ENCODE measurements at places on chromosomes 4 and X. TPM values are rescaled to one million over a fixed set of nuclear protein-coding genes. Genes with fewer than 3 reads are reported as not detected.

The STS gene
- 2.2 TPM for total RNA-seq

The GDPD2 gene
- not detected for total RNA-seq

The ARHGAP36 gene
- total RNA-seq: not detected

The KLKB1 gene
- total RNA-seq: not detected

The STPG2 gene
- not detected for total RNA-seq

The STBD1 gene
- total RNA-seq: 7.8 TPM

The MAMLD1 gene
- 1.5 TPM for total RNA-seq

The LONRF3 gene
- total RNA-seq: 2.8 TPM

The P2RY4 gene
- not detected for total RNA-seq

GRCh38 chrX:113548308-113549015 is 707.8 kb upstream of the AMOT start:
- no peak for DNase-seq

- DNase-seq: no peak
These were observed 54.4 kb downstream of the ADD1 start for GRCh38 chr4:2898001-2898400.

DNA sequence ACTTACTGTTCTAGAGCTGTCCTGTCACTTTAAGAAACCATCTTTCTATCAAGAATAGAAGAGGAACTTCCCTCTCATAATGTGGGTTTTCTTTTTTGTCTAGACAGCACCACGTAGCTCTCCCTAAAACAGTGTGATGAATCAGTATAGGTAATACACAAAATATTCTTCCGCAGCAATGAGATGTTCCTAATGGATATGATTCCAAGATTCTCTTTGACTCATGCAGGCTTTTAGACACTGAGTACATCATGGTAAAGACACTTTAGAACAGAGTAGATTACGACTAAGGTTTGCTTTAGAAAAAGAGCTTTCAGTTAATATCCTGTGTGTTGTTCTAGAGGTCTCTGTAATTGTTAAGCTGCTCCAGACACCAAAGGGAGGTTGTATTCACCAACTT is 69.8 kb downstream of the PTTG2 start:
- no peak for DNase-seq

DNA sequence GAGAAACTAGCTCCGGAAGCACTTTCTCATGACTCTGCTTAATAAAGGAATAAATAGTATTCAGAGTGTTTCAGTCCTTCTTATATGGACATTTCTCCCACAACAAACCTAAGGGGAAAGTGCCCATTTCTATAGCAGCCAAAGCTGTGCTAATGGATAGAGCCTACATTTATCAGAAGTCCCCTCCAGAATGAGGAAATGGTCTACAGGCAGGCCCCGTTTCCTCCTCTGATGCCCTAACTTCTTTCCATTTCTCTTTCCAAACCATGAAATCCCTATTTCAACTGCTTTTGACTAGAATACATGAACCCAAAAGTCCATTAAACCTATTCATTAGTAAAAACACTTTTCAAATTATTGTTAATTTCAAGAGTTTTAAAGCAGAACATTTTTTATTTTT is 4.5 kb downstream of the ACSL1 start:
- DNase-seq: no peak

DNA sequence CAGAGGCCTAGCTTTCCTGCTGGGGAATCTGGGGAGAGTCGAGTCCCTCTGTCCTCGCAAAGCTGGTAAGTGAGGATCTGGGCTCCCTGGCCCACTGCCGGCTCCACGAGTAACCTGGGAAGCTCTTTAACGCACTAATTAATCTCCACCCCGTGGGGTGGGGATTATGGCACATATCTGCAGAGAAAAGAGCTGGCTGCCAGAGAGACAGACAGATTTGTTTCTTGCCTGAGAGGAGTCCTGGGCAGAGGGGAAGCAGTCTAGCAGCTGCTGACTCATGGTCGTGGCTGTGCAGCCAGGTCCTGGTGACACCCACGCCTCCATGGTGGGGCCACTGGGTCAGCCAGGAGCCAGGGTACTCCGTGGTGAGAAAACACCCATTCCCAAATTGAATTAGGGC is 14.0 kb downstream of the SORCS2 start:
- peak; percentile 13 for DNase-seq

DNA sequence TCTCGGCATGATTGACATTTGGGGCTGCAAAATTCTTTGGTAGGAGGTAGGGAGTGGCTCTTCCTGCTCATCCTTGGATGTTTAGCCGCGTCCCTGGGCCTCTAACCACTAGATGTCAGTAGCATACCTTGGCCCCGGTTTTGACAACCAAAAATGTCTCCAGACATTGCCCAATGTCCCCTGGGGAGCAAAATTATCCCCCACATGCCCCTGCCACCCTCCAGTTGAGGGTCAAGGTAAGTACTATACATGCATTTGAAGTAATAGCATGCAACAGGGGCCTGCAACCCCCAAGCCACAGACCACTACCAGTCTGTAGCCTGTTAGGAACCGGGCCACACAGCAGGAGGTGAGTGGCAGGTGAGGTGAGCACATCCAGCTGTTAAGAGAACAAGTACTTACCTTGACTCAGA is 17.6 kb upstream of the KIAA1210 start:
- no peak for DNase-seq

- no peak for DNase-seq
These were observed 1.4 kb upstream of the CT47C1 start for GRCh38 chrX:119071381-119071780.

GRCh38 chr4:47686294-47686872 is 151.5 kb downstream of the CORIN start:
- DNase-seq: no peak

GRCh38 chr4:66433706-66434105 is 763.4 kb upstream of the EPHA5 start:
- DNase-seq: no peak

DNA sequence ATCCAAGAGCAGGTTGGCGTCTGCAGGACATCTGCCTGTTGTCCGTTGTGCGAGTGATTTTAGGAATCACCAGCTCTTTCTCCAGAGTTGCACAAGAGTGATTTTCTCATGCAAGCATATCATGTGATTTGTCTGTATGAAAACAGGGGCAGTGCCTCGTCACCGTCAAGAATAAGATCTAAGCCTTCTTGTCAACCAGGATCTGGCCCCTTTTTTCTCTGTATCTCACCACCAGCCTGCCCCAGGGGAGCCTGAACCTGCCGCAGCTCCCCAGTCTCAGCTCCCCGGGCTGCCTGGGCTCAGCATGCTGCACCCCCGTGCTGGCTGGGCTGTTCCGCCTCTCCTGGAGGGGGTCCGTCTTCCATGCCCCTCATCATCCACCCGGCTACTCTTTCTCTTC is 90.5 kb downstream of the STOX2 start:
- DNase-seq: no peak

- DNase-seq: no peak
These were observed at the start of gene THOC2 for GRCh38 chrX:123732670-123733363. Gene THOC2 (minus strand): TSS chrX:123733052. CDS start chrX:123733022, 30 bp downstream.

GRCh38 chrX:150543230-150544155 is 24.9 kb upstream of the MTM1 start:
- DNase-seq: no peak

GRCh38 chr4:25441519-25442117 is 64.6 kb downstream of the ANAPC4 start:
- DNase-seq: peak; percentile 31

DNA sequence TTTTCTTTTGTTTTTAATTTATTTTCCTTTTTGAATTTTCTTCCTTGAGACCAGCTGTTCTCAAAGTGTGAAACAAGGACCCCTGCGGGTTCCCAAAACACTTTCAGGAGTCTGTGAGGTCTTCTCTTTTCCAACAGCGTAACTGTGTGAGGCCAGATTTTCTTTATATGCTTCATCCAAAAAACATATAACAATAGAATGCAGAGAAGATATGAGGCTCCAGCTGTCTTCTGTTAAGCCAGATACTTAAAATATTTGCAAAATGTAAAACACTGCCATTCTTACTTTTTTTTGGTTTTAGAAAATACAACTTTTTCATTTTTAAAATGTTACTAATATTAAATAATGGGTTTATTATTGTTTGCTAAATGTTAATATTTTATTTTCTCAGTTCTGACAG is 27.8 kb downstream of the USP38 start:
- no peak for DNase-seq

GRCh38 chr4:13601048-13601447 is 26.5 kb downstream of the BOD1L1 start:
- no peak for DNase-seq

DNA sequence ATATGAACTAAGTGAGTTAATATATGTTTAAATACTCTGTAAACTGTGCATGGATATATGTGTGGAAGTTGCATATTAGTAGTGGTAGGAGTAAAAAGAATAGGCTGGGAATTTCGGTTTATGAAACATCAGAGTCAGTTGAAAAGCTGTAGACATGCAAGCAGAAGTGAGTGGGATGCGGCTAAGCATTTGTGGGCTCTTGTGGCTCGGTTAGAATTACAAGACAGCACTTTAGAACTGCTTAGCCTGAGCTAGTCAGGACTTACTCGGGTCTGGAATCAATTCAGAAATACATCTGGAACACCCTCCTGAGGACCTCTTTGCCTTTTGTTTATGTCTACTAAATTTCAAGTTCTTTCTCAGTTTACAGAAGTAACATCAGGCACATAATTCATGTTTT is 93.6 kb downstream of the AFF2 start:
- DNase-seq: no peak

DNA sequence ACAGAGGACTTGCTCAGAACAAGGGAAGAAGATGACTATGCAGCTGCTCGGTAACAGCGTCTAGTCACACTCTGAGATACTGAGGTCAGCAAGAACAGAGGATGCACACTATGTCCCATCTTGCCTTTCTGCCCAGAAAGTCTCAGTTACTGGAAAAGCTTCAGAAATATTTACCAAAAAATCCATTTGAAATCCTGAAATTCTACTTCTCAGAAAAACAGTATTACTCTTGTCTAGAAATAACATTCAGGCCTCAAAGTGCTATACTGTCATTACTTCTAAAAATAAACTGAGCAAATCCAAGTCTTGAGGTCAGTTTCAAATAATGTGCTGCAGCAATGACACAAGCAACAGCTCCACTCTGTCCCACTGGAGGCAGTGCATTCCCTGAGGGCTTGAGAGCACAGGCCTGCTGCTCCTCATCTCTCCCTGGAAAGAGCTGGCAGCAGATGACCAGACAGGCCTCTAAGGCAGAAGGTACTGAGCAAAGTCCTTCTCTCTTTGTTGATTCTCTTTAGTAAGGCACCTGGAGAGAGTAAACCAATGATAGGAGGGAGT is 76.9 kb downstream of the CAMK2D start:
- DNase-seq: no peak

DNA sequence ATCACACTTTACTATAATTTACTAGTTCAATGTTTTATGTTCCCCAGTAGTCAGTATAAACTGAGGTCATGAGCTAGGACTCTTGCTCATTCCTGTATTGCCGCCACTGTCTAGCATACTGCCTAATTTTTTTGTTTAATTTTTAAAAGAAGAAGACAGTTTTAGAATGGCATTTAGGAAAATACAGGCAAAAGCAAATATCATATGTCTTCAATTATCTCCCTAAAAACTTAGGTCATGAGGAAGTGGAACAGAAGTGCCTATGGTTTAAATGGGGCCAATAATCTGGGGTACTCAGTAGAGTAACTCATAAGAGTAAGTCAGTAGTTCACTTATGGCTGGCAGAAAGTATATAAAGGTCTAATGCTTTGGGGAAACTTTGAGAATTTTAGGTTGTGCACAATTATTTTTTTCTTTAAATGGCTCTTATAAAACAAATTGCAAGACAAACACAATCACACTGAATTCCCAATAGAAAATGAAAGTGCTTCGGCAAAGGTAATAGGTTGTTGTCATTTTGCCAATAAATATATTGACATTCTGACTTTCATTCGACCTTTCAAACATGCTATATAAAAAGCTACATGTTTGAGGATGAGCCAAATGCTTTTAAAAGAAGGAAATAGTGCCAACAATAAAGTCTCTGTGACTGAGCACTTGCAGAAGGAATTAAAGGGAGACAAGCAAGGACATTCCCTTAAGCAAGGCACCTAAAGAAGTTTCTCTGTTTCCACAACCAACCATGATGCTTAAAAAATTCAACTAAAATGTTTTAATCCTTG is 390.1 kb downstream of the PDGFC start:
- DNase-seq: no peak

GRCh38 chr4:73612032-73612431 is 8.2 kb downstream of the RASSF6 start:
- DNase-seq: no peak

DNA sequence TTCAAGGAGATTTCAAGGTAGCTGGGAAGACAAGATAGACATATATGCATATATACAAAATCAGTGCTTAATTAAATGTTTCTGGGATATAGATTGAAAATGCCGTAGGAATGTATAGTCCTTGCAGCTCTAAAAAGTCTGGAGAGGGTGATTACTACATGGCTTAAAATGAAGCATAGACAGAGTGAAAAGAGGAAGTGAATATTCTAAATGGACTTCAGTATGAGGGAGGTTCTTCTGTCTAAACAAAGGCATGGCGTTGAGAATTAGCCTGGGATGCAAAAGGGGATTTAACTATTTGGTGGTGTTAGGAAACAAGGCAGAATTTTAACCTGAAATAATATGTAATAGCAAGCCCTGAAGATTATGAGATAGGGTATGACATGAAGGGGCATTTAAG is 141.5 kb upstream of the FRMPD4 start:
- no peak for DNase-seq

- peak; percentile 76 for DNase-seq
These were observed 64.7 kb downstream of the DHX15 start for GRCh38 chr4:24519649-24520048.

GRCh38 chr4:1048773-1049590 is 37.6 kb downstream of the FGFRL1 start:
- no peak for DNase-seq

DNA sequence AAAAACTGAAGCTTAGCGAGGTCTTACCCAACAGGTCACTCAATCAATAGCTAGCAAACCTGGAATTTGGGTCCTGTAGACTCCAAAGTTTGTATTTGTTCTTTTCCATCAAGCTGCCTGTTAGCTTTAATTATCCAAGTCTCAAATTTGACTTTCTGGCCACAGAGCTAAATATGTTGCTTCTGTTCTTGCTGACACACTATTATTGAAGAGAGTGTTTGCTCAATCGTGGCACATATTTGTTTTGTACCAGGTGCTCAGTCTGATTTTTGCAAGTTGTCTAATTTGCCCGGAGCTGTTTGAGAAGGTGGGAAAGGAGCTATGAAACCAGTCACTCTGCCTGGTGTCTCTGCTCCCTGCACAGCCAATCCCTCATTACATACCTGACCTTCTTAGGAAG is 41.7 kb upstream of the FRMD7 start:
- no peak for DNase-seq

DNA sequence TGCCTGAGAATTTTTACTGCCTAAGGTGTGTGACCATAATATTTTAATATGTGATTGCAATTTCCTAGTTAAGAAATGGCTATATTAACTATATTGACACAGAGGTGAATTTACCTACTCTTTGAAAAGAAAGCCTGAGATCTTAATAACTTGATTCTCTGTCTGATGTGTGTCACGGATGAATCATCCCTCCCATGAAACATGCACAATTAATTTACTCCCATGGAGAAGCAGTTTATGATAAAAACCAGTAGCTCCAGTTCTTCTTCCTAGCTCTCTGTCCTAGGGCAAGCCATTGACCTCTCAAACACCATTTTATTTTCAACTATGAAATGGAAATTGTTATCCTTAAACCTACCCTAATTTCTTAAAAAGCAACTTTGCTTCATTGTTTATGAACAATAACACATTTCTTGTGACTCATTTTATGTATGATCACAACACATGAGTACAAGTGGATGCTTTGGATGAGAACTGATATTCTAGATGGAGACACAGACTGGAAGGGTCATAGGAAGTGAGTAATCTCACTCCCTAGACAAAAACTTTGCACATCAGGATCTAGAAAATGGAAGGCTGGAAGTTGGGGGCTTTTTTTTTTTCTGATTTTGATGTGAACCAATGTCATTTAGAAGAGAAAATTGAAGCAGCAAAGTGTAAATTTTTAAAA is 438.3 kb downstream of the GPAT3 start:
- no peak for DNase-seq

- no peak for DNase-seq
These were observed at the start of gene PPP3CA for GRCh38 chr4:101347267-101347556. Gene PPP3CA (minus strand): TSS chr4:101347526.
